ENCODE measurements at places on chromosomes 1 and 21.

DNA sequence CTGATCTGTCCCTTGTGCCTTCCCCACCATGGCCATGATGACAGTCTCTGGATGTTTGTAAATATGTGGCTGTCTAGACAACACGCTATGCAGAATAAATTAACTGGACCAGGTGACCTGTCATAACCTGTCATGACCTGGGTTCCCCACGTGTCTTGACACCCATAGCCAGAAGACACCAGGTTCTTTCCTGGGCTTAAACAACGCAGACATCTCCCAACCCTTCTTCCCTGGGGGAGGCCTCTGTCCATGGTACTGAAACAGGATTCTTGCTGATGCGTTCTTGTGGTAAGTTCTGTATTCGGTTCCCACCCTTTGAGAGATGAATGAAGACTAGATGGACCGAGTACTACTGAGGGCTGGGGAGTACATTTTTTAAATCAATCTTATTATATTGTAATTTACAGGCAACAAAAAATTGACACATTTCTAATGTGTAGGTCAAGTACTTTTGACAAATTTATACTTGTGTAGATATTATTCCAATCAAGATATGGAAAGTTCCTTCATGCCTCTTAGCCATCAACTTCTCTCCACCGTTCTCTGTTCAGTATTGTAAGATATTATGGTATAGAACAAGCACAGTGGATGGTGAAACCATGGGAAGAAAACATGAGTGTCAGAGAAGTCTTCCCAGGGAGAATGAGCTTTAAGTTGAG lies 738.8 kb downstream of the PTPRU start:
- peak; percentile 46 for DNase-seq

DNA sequence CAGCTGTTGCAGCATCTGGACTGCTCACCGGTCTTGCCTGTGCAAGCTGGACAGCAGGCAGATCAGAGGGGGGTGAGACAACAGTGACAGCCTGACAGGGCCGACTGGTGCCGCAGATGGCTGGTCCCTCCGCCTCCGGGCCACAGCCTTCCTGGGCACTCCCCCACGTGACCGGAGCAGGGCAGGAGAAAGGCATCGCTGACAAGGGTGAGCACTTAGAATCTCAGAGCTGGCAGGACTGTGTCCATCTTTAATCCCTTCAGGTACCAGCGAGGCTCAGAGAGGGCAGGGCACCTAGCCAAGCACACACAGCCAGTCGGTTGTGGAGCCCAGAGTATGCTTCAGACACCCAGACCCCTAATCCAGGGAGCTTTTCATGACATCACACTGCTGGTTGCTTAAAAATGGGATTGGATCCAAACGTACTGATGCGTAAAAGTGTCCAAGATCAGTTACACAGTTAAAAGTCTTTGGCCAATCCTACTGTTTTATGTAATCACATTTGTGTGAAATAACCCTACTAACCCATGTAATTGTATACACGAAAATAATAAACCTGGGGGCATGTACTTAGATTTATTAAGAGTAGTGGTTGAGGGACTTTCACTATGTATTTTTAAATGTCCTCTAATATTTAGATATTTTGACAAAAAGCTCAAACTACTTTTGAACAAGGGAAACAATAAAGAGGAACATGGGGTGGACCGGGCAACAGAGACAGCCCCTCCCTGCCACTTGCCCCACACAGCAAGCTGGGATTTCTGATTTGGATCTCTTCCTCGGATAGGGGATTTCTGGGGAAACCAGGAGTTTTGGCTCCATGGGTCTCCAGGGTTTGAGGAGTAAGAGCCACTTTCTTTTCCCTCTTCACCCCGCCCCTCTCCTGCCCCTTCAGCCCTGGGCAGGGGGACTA lies 758 bp upstream of the CNTN2 start:
- no peak for DNase-seq

DNA sequence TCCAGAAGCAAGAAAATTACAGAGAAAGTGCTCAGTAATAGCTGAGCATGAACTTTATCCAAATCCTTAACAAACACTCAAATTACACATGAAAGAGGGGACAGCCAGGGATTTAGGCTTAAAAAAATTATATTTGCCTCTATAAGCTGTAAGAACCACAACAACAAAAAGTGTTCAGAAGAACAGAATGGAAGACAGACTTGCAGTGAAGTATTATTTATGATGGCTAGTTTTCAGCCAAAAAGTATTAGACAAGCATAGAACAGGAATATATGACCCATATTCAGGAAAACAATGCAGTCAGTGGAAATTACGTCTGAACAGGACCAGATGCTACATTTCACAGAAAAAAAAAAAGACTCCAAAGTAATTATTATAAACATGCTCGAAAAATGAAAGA lies 1246.3 kb downstream of the NCAM2 start:
- DNase-seq: no peak

DNA sequence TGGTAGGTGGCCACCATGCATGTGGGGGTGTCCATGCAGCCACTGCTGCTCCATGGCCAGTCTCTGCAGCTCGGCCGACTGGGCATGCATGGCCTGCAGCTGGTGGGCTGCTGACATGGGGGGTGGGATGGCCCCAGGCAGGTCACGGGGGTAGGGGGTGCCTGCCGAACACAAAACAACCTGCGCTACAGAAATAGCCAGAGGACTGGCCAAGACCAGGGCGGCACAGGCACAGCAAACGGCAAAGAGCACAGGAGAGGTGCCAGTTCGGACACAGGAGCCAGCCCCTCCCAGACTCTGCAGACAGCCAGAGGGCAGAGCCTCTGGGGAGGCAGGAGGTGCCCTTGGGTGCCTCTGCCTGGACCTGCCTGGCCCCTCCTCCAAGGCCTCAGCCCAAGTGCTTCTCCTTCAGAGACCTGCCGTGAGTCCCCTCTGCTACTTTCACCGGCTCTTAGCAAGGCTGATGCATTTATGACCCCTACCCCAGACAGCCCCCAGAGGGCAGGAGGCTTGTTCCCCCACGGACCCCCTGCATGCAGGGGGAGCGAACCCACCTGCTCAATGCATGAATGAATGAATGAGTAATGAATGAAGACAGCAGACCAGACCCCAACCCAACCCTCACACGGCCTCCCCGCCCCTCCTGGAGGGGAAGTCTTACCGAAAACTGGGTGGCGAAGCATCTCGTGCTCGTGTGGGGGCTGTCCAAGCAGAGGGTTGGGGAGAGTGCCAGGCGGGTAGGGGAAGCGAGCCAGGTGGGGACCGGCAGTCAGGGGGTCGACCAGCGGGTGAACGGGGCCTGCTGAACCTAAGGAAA lies 37.7 kb downstream of the SLC45A1 start:
- DNase-seq: no peak

- DNase-seq: no peak
Measured at GRCh38 chr1:181513786-181514297, 30.5 kb downstream of the CACNA1E start.

DNA sequence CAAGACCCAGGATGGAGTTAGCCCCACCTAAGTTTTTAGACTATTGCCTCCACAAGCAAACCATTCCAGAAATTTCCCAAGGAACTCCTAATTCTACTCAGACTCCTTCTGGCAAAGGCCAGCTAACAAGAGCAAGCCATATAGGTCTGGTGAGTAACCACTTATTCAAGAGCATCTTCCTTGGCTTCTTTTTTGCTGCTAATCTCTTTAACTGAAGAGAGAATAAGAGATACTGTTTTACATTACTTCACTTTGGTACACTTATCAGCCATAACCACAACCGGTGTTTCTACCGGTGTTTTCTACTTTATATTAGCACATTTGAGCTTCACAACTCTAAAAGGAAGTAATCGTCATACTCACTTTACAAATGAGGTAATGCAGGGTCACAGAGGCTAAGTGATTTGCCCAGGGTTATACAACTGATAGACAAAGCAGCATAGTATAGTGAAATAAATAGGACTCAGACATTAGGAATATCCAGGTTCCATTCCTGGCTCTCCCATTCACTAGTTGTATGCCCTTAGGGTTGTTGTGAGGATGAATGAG lies 1.7 kb upstream of the EPS15 start:
- DNase-seq: peak; percentile 49

- no peak for DNase-seq
Measured at GRCh38 chr1:36211841-36212240, 12.4 kb upstream of the THRAP3 start.

GRCh38 chr1:209305221-209305954 lies 278.1 kb upstream of the CAMK1G start:
- DNase-seq: no peak

DNA sequence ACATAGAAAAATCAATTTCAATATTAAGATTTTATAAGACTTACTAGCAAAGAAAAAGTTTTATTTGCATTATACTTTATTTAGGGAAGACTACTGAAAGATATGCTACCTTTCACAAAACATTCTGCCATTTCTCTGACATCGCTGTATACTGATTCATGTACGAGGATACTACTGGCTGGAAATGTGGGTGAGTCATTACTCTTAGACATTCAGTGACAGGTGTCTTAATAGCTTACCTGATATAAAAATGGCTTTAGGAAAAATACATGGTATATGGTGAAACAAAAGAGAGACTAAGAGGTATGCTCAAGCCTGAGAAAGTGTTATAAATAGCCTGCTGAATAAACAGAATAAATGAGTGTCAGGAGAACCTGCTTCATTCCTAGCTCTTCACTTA lies 73.0 kb upstream of the EXO1 start:
- no peak for DNase-seq

DNA sequence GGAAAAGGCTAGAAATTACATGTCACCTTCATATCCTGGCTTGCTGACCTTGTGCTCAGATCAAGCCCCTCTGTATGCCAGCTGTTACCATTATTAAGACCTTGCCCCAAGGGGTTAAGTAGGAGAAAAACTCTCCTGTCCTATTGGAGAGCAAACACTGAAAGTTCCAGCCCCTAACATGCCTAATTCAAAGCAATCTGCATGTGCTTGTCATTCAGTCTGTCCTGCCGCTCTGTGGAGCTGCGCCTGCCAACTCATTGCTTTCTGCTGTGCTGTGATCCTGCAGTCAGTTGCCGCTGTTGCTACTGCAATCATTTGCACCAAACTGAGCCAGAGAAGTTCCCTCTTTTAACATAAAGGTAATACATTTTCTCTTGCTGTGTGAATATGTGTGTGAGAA lies 113.4 kb downstream of the DISP1 start:
- peak; percentile 50 for DNase-seq

DNA sequence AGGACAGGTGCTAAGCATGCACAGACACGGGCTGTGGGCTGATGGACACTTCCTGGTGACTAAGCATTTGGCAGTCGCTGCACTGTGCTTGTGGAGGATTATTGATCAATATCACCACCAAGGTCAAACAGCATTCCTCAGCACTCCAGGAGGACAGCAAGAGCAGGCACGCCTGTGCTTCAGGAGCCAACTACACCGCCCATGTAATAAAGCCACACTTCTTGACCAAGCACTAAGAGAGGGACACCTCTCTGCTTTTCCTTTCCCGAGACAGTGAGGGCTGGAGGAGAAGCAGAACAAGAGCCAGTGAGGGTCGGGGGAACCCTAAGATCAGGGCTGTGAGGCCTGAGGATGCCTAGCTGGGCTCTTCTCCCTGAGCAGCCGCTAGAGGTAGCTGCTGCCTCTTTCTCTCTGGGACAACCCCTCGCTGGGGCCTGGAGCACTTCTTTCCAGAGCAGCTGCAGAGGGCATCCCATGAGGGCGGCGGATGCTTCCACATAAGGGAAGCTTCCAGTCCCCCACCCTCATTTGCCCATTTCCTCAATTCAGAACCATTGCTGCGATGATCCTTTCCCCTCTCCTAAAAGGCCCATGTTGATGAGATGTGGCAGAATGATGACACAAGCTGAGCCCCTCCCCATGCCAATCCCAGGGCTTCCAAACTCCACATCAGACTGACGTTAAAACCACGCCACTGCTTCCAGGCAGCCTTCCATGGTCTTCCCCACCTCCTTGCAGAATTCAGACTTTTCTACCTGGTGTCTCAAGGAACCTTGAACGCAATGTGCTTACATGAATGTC lies 19.1 kb downstream of the RAB7B start:
- DNase-seq: peak; percentile 82

- DNase-seq: no peak
Measured at GRCh38 chr1:174938281-174939007, 61.3 kb upstream of the CACYBP start.

GRCh38 chr1:159790237-159790917 lies 9.6 kb downstream of the DUSP23 start:
- peak; percentile 47 for DNase-seq

DNA sequence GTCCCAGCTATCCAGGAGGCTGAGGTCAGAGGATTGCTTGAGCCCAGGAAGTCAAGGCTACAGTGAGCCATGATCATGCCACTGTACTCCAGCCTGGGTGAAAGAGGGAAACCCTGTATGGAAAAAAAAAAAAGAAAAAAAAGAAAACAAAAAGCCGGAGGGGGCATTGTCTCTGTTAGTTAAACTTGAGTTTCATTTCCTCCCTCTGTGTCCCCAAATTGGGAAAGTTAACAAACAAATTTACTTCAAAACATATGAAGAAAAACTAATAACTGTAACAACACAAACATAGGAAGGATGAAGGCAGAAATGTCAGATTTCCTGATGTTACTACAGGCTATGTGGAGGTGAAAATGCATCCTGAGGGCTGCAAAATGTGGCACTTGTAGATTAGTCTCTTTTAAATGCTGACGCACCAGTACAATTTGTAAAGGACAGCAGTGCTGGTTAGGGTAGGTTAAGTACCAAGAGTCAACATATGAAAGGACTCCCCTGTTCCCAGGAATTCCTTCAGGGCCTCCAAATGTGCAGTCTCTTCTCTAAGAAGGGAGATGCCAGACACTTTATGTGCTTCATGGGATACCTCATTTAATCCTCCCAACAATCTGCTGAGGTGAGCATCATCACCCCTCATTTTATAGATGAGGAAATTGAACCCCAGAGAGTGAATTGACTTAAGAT lies 52.9 kb downstream of the DEGS1 start:
- no peak for DNase-seq

All from GM23248 (cell line).